NCI-H2171 treated with DMSO at 0.1 percent for 48 hours (cell line): ENCODE measurements at places on chromosomes 7 and 10.

DNA sequence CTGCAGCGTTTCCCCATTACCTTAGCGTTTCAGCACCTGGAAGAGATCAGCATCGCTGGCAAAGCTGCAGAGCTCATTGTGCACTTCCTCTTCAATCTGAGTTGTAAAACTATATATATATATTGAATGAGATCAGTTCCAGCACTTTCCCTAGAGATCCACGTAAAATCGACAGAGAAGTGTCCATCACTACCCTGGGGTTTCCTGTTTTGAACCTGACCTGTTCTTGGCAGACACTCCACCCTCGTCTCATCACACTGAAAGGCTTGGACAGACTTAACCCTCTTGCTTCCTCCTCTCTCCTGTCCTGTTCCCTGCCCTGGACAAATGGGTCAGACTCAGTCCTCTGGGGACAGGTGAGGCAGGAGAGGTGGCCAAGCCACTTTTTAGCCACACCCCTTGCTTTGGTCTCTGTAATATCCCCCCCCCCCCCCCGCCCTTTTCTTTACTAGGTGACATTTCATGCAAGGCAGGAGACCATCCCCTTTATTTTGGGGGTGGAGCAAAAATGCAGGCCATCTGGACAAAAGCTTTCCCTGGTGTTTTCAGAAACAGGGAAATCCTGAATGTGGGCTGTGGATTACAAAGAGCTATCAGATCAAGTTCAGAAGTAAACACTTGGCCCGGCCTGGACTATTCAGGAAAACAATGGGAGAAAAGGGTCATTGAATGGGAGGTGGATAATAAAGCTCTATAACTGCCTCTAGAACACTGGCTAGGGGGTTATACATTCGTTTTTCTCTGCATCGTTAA is 83.7 kb upstream of the KDM7A start:
- DNase-seq = no peak

- peak; percentile 6 for DNase-seq
Observed at GRCh38 chr10:75347186-75347585, 54.4 kb downstream of the ZNF503 start.

GRCh38 chr7:158073845-158074840 is 513.5 kb downstream of the PTPRN2 start:
- no peak for DNase-seq

GRCh38 chr10:83166344-83166743 is 973.0 kb upstream of the GHITM start:
- peak; percentile 51 for DNase-seq

DNA sequence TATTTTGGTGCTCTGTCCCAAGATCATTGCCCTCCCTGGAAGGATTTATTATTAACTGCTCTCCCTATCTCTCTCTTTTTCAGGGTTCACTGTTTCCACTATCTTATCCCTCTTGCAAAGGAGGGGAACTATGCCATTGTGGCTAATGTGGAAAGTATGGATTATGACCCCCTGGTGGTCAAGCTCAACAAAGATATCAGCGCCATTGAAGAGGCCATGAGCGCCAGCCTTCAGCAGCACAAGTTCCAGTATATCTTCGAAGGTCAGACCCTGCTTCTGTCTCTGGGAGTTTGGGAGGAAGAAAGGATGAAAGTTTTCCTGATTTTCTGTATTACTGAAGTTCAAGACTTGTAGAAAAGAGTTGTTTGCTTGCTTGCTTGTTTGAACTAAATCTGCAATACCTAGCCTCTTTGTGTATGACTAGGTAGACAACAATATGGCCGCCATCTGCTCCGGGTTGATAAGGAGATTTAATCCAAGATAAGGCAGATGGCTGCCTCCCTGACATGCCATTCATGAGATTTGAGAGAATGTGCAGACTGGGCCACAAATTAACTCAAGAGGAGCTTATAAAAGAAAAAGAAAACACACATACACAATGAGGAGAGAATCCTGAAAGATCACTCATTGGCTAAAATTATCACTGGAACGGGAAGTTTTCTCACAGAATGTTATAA is 122.2 kb upstream of the LRGUK start:
- peak; percentile 76 for DNase-seq

GRCh38 chr10:94315024-94315451 is 47.7 kb downstream of the NOC3L start:
- DNase-seq = no peak

DNA sequence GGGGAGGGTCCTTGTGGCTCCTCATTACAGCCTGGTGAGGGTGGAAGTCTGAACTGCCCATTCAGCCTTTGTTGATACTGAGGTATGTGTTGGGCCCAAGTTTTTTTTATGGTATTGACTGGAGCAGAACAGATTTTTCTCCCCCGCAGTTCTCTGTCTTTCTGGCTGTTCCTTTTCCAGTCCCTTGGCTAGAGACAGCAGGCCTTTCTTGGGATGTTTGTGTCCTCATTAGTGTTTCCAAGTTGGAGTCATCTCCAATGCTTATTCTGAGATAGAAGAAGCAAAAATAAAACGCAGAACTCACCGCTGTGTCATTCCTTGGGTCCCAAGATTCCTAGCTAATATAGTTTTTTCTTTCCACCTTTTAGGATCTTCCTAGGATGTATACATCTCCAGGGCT is 193.3 kb downstream of the RAMP3 start:
- no peak for DNase-seq

GRCh38 chr10:71727738-71728737 is 8.5 kb upstream of the C10orf105 start:
- DNase-seq = peak; percentile 65

DNA sequence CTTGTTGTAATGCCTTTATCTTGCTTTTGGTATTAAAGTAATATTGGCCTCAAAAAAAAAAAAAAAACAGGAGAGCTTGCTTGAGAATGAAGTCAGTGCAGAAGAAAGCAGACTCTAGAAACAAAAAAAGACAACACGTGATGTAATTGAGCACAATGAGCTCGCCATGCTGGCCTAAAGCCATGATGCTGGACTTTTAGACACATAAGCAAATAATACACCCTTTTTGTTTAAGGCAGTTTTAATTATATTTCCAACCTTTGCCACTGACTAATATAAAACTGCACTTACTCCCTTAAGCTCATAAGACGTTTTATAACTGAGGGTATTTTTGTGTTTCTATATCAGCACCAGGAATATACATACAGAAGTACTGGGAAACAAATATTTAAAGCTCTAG is 798.3 kb downstream of the KCNMA1 start:
- DNase-seq = no peak

DNA sequence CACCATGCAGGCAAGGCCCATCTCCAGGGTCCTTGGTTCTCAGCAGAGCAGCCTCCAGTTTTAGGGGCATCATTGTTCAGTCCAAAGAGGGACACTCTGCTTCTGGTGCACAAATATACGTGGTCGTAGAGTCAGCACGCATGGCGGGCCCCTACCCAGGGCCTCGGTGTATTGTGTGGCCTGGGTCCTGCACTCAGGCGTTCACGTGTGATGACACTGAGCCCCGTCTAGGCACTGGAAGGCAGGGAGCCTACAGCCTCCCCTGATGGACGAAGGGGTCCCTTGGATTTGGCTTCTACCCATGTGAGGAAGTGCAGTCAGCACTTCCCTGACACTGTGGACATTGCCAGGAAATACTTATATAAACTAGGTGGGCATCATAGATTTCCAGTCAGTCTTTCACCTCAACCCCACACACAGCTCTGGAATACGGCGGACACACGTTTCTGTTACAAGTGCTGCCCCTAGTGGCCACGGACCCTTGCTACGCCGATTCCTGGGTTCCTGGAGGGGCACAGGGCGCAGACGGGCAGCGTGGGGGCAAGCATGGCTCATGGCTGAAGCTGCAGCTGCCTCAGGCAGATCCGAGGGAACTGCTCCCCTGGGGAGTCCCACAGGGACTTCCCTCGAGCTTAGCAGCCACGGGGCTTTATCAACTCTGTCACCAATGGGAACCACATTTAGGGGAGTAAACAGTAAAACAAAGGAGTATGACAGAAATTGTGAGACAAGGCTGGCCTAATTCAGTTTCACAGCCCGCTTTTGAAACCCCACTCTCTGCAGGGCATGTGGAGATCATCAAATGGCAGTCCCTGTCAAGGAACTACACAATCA is 25.4 kb downstream of the AIFM2 start:
- DNase-seq = no peak

DNA sequence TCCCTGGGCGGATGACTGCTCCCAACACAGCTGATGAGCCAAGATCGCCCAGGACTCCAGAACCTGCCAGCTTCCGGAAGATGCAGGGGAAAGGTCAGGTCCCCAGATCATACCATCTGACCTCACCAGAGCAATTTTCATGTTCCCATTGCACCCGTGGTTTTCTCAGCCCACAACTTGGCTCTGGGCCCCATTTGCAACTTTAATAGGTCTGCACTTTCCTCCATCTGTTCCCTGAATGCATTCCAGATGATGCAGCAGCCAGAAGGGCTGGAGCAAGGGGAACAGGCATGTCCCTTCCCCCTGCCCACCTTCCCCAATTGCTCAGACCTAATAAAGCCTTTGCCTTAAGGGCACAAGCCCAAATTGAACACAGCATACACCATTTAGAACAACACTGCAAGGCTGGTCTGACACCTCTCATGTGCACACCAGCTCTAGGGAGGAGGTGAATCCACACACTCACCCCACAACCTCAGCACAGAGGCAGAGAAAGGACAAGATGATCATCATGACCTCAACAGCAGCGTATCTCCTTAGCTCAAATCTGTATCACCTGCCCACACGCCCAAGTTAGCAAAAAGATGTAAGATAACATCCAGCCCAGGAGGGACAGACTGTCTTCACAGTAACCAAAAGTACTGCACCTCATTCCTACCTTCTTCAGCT is 87.5 kb downstream of the PLXNA4 start:
- peak; percentile 53 for DNase-seq

GRCh38 chr7:73452999-73453635 is 19.5 kb downstream of the FZD9 start:
- DNase-seq = no peak

GRCh38 chr7:71485586-71485985 is 353.6 kb downstream of the GALNT17 start:
- no peak for DNase-seq

- DNase-seq = no peak
Observed at GRCh38 chr10:124262234-124262865, 156.4 kb downstream of the OAT start.

GRCh38 chr7:36219429-36219828 is 66.4 kb downstream of the EEPD1 start:
- DNase-seq = no peak

DNA sequence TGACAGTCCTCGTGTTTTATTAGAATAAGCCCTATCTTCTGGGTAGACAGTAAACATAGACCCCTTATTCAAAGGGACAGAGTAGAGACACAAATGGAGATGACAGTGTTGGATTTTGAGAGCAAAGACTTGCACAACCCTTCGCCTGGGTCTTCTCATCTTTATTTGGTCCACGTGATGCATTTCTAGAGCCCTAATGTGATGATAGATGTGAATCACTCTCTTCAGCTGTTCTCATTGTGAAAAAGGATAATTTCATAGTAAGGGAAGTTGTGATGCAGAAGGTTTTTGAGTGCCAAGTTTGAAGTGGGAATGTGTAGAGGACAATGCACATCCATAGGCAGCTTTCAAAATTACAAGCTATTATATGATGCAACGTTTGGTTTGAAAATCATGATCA is 86.3 kb downstream of the CREB5 start:
- DNase-seq = no peak

DNA sequence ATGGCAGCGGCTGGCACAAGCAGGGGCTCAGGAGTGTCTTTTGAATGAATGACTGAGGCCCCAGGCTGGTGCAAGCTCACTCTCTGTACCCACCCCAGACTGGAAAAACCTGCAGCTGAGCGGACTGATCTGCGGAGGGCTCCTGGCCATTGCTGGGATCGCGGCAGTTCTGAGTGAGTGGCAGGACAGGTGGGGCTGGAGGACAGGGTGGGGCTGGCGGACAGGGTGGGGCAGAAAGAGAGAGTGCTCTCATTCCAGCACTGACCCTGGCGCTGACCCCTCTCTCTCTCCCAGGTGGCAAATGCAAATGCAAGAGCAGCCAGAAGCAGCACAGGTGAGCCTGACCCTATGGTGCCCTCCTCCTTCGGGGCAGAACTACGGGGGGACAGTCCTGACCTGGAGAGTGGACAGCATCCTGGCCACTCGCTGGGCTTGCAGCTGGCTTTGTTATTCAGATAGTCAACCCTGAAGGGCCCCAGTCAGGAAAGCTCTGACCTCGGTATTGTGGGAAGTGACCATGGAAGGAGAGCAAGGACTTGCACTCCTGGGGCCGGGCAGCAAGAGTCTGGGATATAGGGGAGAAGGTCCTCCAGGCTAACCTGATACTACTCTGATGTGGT is 4.1 kb downstream of the FXYD4 start:
- no peak for DNase-seq

DNA sequence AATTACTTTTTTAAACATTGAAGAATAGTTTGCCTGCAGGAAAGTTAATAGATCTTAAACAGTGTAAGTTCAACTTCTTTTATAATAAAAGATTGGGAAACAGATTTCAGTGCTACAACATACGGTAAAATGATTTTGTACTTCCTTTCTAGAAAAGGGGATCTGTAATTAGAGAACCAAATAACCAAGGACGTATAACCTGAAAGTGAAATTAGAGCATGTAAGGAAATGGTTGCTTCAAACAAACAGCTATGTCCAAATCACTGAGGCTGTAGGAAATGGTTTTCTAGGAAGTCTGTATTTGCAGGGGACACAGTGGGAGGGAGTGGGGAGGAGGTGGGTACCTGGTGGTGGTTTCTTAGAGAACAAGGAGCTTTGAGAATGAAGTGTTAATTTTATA is 57.9 kb upstream of the EXOC6 start:
- no peak for DNase-seq
